ENCODE measurements at places on chromosomes 13 and 19.

- DNase-seq: peak; percentile 75
Measured at GRCh38 chr13:49220856-49221589, 885 bp downstream of the MLNR start.

DNA sequence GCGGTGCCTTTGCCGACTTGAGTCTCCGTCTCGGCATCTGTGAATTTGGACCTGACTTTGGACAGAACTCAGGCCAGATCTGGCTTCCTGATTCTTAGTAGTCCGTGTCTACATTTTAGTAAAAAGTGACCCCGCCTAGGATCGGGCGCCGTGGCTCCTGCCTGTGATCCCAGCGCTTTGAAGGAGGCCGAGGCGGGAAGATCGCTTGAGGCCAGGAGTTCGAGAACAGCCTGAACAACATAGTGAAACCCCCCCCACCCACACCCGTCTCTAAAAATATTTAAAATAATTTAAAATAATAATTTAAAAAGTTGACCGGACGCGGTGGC is 849 bp upstream of the TCF3 start:
- no peak for DNase-seq

- no peak for DNase-seq
Measured at GRCh38 chr13:36418022-36418805, 14.1 kb upstream of the CCNA1 start.

DNA sequence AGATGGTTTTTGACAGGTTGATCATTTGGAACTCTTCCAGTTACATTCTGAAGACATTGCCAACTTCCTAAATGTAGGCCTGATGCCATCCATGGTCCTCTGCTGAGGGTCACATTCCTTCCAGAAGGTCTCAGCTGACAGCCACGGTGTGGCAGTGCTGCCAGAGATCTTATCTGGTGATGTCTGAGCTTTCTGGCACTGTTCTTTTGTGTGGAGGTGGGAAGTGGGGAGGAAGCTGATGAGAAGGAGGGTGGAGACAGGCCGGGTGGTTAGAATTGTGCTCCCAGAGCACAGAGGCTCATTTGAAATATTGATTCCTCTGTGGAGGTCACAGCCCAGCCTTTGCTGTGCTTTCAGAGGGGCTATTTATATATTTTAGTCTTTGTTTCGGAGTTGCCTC is 16.1 kb upstream of the MTIF3 start:
- no peak for DNase-seq

- peak; percentile 8 for DNase-seq
Measured at GRCh38 chr13:35388441-35389355, 87.8 kb downstream of the MAB21L1 start.

- DNase-seq: peak; percentile 35
Measured at GRCh38 chr19:56142087-56142787, 1.1 kb downstream of the ZNF444 start.

GRCh38 chr19:48740164-48740972 is at the start of gene RASIP1:
Gene RASIP1, minus strand, starts transcription at chr19:48740610. Its CDS starts 328 bp downstream, at chr19:48740282.
- DNase-seq: no peak

- DNase-seq: no peak
Measured at GRCh38 chr19:55699221-55699620, 24.2 kb downstream of the EPN1 start.

GRCh38 chr19:49790866-49791265 is 22.2 kb downstream of the FUZ start:
- no peak for DNase-seq

GRCh38 chr19:43594710-43595604 is 977 bp downstream of the IRGQ start:
- DNase-seq: peak; percentile 82

DNA sequence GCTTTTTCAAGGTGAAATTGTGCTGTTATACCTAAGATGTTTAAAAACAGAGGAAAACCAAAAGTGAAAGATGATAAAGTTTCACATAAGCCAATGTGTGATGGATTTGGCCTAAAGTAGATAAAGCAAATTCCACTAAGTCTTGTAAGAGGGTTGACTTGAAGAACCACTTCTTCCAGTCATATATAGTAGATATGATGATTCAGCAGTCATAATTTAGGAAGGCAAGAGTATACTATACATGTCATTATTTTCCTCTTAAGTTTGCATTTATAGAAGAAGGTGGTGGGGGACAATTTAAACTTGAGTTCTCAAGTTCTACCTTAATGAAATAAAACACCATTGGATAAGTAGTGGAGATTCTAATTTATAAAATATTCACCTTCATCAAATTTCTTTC is 37.3 kb downstream of the PHF11 start:
- no peak for DNase-seq

- DNase-seq: no peak
Measured at GRCh38 chr19:40947573-40947972, 43.5 kb upstream of the CYP2B6 start.

DNA sequence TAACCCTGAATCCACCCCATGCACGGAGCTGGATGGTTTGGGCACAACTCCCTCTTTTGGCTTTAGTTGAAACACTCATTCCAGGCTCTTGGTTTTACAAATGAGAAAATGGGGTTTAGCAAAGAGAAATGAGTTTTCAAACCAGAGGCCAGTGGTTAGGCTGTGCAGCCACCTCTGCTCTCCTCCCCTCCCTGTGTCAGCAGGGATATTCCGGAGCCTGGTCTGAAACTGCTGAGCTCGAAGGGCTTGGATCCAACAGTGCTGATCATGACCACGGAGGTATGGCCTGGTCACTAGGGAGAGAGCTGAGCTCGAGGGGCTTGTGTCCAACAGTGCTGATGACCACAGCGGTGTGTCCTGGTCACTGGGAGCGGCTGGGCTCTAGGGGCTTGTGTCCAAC is 41.5 kb downstream of the ZNF787 start:
- DNase-seq: no peak

DNA sequence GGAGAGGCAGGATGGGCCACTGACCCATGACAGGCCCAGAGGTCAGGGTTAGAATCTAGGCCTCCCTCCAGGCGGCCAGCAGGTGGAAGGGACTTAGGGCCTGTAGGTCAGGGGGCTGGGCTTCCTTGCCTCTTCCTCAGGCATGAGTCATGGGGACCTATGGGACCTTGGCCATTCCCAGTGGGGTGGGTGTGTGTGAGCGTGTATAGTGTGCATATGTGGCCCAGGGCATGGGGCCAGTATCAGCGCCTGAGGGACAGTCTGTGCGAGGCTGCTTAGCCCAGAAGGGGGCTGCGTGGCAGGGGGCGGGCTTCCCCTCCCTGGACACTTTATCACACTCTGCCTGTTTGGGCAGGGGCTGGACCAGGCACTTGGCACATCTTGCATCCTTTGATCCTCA is 13.3 kb downstream of the KCTD15 start:
- no peak for DNase-seq

DNA sequence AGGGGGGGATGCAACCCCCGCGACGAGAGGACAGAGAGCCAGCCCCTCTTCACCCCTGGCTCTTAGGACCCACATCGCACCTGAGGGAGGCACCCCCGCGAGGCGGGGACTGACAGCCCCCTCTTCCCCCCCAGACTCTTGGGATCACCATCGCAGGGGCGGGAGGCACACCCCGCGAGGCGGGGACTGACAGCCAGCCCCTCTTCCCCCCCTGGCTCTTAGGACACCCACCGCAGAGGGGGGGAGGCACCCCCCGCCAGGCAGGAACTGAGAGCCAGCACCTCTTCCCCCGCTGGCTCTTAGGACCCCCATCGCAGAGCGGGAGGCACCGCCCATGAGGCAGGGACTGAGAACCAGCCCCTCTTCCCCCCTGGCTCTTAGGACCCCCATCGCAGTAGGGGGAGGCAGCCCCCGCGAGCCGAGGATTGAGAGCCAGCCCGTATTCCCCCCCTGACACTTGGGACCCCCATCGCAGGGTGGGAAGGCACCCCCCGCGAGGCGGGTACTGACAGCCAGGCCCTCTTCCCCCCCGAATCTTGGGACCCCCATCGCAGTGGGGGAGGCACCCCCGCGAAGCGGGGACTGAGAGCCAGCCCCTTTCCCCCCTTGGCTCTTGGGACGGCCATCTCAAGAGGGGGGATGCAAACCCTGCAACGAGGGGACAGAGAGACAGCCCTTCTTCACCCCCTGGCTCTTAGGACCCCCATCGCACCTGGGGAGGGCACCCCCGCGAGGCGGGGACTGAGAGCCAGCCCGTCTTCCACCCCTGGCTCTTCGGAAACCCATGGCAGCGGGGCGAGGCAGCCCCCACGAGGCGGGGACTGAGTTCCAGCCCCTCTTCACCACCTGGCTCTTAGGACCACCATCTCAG is 2425.1 kb upstream of the PCDH20 start:
- no peak for DNase-seq

DNA sequence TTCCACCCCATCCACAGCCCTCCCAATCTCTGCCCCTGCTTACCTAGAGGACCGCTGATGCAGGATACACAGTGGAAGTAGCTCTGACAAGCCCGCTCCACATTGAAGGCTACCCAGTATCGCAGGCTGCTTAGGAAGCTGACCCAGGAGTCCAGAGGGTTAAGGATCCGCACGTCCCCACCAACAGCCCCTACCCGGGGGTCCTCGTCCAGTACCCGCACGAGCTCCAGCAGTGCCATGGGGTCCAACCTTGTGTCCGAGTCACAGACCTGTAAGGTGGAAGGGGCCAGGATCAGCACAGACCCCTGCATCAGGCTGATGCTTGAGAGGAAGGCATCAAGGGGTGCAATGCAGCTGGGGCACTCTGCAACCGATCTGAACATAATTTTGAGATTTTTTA is 6.9 kb downstream of the HAS1 start:
- DNase-seq: no peak

DNA sequence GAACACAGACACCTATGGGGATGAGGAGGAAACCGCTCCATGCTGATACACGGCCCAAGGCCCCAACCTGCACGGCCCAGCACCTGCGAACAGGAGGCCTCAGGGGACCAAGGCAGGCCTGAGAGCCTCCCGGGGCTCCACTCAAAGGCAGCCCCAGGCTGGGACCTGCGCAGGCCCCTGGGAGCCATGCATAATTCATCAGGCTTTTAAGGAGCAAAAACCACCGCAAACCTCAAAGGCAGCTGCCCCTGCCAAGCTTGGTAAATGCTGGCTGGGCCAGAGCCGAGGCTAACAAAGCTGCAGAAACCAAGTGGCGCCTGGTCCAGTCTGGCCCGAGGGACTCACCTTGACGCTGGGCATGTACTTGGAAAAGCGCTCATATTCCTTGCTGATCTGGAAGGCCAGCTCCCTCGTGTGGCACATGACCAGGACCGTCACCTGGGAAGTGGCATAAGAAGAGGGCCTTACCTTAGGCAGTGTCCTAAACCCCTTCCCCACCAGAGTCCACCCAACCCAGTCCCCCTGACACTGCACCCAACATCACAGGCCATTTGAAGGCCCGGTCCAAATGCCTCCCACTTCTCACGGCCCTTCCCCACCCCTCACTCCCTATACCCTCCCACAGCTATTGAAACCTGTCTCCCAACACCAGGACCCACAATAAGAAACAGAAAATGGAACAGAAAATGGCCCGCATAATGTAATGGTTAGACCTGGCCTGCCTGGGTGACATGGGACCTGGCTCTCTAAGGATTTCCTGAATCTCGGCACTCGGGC is 7.8 kb downstream of the DDX39A start:
- no peak for DNase-seq

GRCh38 chr13:41960211-41960636 is 685 bp downstream of the VWA8 start:
- DNase-seq: no peak

DNA sequence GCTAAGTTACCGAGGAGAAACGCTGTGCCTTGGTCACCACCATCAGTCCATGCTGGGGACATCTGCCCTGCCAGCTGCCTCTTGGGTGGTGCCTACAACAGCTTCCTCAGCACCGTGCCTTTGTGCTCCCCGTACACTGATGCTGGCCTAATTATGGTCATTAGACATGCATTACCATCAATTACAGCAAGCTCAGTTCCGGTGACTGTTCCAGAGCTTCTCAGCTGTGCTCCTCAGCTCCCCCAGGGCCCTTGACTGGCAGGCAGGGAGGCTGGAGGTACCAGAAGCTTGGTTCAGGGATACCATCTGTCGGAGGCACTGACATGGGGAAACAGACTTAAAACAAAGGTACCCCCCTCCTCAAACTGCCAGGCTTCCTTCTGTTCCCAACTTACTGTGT is 40.2 kb downstream of the CILP2 start:
- no peak for DNase-seq

GRCh38 chr13:77038907-77039480 is 12.0 kb upstream of the FBXL3 start:
- no peak for DNase-seq

DNA sequence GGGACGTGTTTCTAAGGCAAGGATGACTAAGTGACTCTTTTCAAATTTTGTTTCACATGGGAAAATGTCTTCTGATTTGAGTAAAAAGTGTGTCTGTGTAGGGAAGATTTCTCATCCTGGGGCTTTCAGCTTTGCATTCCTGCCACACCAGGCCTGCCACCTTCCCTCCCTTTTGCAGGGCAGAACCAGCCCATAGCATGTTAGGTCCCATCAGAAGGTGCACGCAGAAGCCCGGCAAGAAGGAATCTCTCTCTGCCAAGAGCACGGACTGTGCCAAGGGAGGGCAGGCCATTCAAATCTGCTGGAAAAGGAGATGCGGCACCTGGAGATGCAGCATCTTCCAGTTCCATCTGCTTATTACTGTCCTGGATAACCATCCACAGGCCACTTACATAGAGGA is 212.0 kb downstream of the SLC7A1 start:
- no peak for DNase-seq

- no peak for DNase-seq
Measured at GRCh38 chr13:98988780-98989179, 10.9 kb upstream of the DOCK9 start.

DNA sequence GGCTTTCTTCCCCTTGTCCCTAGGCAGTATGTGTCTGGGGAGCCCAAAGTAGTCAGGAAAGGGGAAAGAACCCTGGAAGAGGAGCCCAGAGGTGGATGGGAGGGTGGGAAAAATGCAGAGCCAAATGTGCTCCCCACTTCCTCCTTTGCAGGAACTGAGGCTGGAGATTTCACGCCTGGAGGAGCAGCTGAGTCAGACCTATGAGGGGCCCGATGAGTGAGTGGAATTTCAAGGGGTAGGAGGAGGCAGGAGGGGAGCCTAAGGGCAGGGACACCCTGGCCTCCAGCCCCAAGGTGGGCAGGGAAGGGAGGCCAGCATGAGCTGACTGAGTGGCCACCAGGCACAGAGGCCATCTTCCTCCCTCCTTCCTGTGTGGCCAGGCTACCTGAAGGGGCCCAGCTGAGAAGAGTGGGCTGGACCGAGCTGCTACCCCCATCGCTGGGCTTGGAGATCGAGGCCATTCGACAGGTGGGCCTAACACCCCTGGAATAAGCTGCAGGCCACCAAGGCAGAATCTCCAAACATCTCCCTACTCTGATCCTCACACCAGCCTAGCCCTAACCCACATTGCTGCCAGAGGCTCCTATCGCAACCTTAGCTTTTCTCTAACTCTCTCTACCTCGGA is 14.3 kb downstream of the PTH2 start:
- DNase-seq: no peak

DNA sequence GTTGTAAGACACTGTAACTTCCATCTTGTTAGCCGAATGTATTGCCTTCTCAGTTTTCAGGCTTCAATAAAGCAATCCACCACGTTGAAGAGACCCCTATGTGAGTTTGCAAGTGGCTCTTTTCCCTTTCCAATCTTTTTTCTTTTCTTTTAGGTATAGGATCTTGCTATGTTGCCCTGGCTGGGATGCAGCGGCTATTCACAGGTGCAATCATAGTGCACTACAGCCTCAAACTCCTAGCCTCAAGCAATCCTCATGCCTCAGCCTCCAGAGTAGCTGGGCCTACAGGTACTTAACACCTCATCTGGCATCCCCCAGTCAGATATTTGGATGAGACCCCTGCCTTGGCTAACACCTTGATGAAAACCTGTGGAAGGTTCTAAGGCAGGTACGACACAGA is 33.5 kb upstream of the FEM1A start:
- no peak for DNase-seq

GRCh38 chr19:7665076-7665475 is 3.8 kb upstream of the RETN start:
- DNase-seq: no peak
